ENCODE measurements at places on chromosomes 5 and 9.

- no peak for DNase-seq
Observed at GRCh38 chr5:148393390-148393741, 9.6 kb downstream of the FBXO38 start.

- DNase-seq, result no peak
Observed at GRCh38 chr9:121620777-121621449, 30.5 kb upstream of the DAB2IP start.

DNA sequence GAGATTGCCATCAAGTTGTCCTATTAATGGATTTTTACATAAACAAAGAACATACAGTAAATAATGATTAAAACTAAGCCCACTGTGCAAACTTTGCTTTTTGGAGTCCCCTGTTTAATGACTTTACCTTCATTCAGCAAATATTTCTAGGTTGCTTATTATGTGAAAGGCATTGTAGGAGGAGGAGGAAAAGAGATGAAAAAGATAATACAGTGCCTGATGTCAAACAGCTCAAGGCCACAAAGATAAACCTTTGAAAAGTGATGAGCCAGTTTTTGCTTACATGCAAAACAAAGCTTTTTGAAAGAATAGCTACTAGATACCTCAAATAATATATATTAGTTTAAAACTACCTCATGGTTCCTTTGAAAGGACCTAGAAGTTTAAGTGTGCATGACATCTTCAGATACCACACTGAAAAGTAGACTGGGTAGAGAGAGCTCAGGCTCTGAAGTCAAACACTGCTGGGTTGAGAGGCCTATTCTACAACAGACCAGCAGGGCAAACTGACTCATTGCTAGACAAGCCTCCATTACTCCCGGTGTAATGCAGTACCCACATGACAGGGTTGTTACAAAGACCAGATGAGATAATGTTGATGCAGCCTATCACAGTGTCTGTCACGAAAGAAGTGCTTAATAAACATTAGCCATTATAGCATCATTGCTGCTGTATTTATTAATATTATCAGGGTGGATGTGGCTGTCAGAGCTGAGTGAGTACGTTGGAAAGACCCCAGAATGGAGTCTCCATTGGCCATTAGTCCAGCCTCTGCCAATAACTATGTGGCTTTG lies 11.8 kb downstream of the DEPDC1B start:
- DNase-seq, result no peak

DNA sequence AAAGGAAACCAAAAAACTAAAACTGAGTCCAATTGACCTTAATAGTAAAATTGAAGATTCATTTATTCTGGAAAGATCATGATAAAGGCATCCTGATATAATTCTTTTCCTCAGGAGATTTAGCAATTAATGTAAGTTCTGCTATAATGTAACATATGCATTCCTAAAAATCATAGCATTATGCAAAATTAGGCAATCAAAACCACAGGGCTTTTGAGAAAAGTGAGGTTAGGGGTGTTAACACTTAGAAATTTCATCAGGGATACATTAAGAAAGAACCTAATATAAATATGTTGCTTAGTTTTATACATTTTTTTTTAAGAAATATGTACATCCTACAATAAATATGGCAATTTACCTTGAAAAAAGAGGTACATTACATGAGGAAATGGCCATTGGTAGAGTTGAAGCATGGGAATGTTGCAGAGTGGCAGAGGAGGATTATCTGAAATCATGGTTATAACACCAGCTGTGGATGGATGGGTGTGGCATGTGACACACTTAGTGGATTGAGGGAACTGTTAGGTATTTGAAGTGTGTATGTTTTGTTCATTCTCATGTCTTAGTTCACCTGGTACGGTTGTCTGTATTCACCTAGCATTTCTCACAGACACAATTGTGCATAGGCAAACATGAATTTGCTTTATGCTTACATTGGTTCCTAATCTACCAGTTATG lies 51.1 kb downstream of the CCNH start:
- DNase-seq, result no peak

GRCh38 chr5:115735108-115735998 lies 81.1 kb downstream of the CDO1 start:
- no peak for DNase-seq

DNA sequence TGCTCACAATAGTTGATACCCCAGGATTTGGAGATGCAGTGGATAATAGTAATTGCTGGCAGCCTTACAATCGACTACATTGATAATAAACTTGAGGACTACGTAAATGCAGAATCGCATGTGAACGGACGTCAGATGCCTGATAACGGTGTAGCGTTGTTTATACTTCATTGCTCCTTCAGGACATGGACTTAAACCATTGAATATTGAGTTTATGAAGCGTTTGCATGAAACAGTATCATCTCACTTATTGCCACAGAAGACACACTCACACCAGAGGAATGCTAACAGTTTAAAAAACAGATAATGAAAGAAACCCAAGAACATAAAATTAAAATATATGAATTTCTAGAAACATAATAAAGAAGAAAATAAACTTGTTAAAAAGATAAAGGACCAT lies 101.6 kb downstream of the GABBR2 start:
- DNase-seq, result no peak

GRCh38 chr5:55187370-55187769 lies 14.4 kb upstream of the CDC20B start:
- DNase-seq, result no peak

DNA sequence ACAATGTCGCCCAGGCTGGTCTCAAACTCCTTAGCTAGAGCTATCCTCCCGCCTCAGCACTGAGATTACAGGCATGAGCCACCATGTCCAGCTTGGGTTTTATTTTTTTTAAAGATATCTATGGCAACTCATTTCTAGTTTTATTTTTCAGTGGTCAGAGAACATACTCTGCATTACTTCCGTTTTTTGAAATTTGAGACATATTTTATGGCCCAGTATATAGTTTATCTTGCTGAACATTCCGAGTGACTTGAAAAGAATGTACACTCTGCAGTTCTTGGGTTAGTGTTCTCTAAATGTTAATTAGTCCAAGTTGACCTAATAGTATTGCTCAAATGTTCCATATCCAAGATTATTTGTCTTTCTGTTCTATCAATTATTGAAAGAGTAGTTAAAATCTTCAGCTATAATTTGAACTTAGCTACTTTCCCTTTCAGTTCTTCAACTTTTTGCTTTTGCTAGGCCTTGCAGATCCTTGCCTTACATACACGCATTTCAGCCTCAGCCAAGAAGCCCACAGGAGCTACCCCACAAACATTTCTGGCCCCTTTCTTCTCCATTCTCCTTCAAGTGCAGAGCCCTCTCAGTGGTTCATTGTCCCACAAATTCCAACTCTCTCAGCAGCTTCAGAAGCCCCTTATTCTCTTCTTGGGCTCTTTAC lies 22.3 kb upstream of the SNAPC3 start:
- DNase-seq, result no peak

DNA sequence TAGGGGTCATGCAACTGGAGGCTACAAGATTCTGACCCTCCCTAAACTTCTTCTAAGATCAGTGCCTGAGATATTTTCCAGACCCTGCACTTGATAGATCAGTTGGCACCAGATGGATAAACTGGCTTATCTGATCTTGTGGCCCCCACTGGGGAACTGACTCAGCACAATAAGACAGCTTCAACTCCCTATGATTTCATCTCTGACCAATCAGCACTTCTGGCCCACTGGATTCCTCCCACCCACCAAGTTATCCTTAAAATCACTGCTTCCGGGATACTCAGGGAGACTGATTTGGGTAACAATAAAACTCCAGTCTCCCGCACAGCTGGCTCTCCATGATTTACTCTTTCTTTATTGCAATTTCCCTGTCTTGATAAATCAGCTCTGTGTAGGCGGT lies 2180.4 kb upstream of the WWC1 start:
- DNase-seq, result no peak

GRCh38 chr9:100472788-100473275 lies at the start of gene TMEFF1:
TSS of gene TMEFF1 (plus strand) at chr9:100473149. CDS start at chr9:100473545, 396 bp downstream.
- peak; percentile 6 for DNase-seq

GRCh38 chr5:112684737-112685136 lies 52.9 kb upstream of the APC start:
- DNase-seq, result no peak

- DNase-seq, result no peak
Observed at GRCh38 chr5:111271885-111272284, 47.7 kb downstream of the CAMK4 start.

GRCh38 chr9:134049236-134049635 lies 18.6 kb downstream of the BRD3 start:
- DNase-seq, result no peak

- no peak for DNase-seq
Observed at GRCh38 chr5:179331591-179332375, 13.5 kb downstream of the ADAMTS2 start.

DNA sequence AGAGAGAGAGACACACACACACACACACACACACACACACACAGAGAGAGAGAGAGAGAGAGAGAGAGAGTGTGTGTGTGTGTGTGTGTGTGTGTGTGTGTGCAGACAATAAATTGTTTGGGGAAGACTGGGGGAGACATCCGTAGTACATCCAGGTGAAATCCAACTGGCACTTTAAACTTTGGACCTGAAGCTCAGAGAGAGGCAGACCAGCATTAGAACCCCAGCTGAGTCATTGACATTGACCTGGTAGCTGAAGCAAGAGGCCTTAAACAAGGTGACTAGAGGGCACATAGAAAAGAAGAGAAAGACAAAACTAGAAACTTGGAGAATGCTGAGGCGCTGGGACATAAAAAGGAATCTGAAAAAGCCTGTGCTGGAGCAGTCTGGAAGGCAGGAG lies 251.5 kb downstream of the CRB2 start:
- DNase-seq, result no peak

- DNase-seq, result no peak
Observed at GRCh38 chr5:58987193-58987592, 404.3 kb downstream of the RAB3C start.

DNA sequence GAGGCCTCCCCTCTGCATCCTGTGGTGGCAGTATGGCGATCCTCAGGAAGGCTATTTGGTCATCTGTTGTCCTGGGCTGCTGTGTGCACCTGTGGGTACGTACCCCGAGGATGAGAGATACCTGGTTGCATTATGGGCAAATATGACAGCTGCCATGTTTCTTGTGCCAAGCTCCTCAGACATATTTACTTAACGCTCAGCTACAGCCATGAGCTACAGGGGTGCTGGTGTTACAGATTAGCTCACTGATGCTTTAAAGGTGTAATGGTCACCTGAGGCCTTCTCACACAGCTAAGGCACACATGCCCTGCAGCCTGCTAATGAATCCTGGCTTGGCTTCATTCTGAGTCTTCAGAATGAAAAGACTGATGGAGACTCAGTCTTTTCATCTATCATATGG lies 12.0 kb downstream of the NDST1 start:
- no peak for DNase-seq

GRCh38 chr5:146079695-146080373 lies 25.5 kb downstream of the PLAC8L1 start:
- DNase-seq, result no peak

DNA sequence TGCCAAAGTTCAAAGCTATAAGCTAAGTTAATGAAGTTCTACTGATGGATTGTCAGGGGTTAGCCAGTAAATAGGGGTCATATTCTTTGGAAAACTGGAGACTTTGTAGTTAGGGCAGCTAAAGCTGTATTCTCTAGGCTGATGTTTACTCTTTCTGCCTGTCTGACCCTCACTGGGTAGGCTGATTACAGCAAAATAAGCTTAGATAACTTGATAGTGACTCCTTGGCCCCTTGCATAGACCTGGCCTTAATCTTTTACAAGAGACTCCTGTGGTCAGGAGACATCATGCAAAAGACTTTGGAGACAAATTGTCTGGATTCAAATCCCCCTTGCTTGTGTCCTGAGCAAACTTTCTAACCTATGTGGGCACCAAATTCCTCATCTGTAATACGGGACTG lies 314.4 kb upstream of the MSX2 start:
- no peak for DNase-seq

DNA sequence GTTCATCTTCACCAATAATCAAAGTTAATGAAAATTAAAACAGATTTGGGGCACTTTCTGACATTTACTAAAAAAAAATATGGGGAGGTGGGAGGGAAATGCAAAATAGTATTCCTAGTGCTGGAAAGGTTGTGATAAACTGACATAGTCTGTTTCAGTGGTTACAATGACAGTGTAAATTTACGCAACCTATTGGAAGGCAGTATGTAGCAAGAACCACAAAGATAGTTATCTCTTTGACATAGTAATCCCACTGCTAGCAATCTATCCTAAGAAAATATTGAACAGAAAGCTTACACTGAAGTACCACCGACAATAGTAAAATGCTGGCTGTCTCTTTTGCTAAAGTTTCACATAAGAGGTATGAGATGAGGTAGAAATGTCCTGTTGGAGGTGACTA lies 15.1 kb upstream of the EPB41L4B start:
- DNase-seq, result no peak

DNA sequence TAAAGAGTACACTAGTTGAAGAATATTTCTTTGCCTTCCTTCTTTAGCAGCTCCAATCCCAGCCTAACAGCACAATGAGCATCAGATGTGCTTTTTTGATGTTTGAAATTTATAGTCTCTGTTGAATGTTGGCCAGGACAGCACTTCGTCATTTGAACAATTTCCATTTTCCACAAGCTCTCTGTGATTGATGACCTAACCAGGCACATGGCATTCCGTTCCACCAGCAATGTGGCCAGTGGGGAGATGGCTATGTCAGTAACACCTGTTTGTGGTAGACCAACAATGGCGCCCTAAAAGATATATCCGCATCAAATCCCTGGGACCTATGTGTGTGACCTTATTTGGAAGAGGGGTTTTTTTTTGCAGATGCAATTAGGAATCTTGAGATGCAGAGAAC lies 66.8 kb downstream of the PALM2AKAP2 start:
- DNase-seq, result no peak

DNA sequence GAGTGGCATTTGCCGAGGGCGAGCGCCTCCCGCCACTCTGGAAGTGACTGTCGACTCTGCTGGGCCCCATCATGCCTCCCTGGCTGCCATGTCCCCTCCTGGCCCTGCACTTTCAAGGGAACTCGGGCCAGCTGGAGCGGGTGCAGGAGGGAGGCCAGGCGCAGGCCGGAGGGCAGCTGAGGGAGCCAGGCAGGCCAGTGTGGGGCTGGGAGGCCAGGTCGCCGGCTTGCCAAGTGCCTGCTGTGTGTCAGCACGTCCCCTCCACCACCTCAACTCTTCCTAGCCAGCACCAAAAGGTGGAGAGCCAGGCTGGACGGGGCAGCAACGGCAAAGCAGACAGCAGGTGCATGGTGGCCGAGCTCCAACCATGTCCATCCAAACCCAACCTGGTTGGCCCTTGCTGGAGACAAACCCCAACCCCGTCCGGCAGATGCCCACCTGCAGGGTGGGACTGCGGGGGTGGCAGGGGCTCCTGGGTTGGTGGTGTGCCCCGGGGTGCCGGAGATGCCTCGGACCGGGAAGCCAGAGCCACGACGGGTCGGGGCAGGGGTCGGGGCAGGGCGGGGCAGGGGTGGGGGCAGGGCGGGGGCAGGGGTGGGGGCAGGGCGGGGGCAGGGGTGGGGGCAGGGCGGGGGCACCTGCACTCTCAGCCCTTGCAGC lies 36.5 kb upstream of the EGFL7 start:
- no peak for DNase-seq

DNA sequence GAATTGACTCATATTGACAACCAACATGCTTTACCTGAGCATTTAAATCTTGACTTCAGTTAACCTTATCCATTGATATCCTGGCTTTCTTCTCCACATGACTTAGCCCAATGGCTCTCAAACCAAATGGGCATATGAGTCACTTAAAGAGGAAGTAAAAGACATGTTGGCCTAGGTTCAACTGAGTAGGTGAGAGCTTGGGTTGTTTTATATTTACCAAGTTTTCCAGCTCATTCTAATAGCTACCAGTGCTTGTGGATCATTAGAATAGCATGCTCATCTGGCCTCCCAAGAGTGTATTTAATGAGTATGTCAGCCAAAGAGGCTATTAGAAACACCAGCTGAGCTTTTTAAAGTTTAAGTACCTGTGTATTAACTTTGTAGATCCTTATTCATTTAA lies 1049.0 kb downstream of the PTPRD start:
- no peak for DNase-seq

All from central memory CD4-positive, alpha-beta T cell (primary cell).